Ecto neural progenitor cell (in vitro differentiated cells): ENCODE measurements at places on chromosomes 7 and 10.

DNA sequence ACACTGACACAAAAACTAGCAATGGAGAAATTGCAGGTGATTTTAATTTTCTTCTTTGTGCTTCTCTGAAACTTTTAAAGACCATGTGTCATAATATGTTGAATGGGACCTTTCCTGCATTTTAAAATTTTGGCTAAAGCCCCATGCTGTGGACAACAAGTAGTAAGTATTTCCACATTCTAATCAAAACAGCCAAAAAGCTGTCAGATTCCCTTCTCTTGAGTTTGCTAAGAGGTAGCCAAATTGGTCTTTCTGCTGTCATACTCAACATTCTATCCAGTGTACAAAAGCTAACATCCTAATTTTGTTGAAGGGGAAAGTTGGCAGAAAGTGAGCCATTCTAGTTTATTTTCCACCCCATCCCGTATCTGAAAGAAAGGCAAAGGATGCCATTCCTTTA lies 447.6 kb downstream of the TFEC start:
- no peak for DNase-seq

DNA sequence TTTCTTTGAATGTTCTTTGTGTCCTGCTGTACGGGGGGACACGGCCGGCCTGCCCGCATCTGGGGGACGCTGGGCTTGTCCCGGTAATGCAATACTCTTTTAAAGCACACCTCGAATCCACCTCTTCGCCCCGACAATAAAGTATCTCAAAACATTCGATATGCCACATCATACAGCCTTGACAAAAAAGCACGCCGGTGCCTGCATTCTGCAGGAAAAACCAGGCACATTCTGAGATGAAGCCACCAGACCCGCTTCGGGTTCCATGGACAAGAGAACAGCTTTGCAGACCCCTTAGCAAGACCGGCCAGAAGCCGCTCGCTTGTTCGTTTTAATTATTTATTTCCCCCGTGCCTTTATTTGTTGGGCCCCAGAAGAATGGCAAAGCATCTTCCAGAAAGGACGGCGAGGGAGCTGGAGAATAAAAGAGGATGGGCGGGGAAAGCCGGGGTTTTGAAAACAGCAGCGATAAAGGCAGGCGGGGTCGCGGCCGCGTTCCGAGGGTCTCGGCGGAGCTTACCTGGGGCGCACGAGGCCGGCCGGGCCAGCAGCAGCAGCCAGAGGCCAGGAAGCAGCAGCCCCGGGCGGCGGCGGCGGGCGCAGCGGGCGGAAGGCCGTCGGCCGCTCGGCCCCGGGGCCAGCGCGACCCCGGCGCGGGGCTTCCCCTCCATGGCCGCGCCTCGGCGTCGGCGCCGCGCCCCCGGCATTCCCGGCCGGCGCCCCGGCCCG lies 462 bp downstream of the KIAA1549 start:
- DNase-seq: peak; percentile 73

DNA sequence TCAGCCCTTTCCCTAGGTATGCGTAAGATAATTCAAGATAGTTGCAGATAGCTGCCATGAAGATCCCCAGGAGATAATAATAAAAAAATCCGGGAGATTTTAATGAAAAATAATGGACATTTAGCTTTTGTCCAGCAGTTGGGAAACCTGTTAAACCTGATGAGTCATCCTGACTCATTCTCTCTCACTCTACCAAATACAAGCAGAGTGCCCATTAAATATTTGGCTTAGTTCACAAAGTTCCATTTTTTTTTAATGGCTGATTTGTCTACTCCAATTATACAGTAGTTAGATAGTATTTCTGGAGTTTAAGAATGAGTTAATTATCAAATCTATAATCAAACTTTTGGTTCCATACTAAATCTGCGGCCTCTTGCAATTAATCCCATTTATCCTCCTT lies 2.1 kb upstream of the SHTN1 start:
- no peak for DNase-seq

DNA sequence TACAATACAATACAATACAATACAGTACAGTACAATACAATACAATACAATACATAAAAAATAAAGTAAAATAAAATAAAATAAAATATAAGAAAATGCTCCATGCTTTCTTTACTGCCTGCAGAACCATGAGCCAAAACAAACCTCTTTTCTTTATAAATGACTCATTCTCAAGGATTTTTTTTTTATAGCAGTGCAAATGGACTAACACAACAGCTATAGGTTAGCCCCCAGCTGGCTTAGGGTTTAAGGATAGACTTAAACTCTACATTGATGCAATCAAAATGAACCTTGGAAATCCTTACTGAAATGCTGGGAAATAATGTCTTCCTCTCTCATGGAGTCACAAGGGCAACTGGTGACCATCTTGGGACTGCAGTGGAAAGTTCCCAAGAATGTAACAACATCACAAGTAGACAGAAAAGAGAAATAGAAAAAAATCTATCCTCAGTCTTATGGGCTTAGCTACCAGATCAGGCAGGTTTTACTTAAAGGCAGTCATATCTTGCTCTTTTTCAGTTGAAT lies 348.9 kb downstream of the ARL4A start:
- DNase-seq: no peak

DNA sequence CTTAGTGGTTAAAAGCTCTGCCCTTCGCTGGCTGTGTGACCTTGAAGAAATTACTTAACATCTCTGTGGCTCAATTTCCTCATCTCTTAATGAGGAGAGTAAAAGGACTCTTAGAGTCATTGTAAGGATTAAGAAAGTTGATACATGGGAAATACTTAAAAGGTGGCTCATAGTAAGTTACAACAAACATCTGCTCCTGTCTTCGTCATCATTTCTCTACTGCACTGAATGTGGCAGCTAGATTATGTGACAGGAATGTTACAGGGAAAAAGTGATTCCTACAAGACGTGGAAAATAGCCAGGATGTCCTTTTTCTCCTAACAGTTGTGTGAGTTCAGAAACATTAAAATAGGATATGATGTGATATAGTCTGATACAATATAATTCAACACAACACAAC lies 184.7 kb downstream of the FRMD4A start:
- DNase-seq: no peak

DNA sequence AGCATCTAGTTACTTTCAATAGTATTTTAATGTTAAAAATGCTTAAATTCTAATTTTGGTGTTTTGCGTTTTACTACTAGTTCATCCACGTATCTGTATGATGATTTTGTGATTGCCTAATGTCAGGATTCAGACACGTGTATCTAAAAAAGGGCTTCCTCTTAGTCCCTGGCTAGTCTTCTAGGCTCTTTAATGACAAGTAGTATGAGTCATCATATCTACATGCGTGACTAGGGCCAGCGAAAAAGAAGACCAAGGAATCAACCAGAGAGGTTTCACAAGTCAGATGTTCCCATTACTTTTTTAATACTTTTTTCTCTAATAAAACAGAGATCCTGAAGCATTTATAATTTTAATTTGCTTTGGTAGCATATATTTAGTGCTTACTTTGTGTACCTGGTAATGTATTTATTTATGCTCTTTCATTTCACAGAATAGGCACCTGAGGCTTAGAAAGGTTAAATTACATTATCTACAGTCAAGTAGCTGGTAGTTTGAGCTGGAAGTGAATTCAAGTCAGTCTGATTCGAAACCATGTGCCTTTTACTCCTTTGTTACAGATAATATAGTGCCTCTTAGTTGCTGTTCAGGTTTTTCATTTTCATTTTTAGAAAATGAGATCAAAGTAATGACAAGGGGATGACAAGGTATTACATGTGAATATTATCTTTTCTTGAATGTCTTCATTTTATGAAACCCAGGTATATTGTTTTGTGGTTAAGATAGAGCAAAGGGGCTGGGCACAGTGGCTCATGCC lies 140.3 kb downstream of the FOXP2 start:
- DNase-seq: no peak

GRCh38 chr7:37645282-37646050 lies 38.1 kb upstream of the GPR141 start:
- DNase-seq: no peak

- DNase-seq: no peak
Observed at GRCh38 chr7:31133497-31133896, 81.4 kb downstream of the ADCYAP1R1 start.

GRCh38 chr7:151381348-151382078 lies 28.3 kb downstream of the WDR86 start:
- peak; percentile 67 for DNase-seq

- DNase-seq: no peak
Observed at GRCh38 chr10:106576534-106576933, 588.0 kb downstream of the SORCS1 start.

GRCh38 chr7:20927976-20928375 lies 141.3 kb upstream of the SP8 start:
- DNase-seq: no peak

DNA sequence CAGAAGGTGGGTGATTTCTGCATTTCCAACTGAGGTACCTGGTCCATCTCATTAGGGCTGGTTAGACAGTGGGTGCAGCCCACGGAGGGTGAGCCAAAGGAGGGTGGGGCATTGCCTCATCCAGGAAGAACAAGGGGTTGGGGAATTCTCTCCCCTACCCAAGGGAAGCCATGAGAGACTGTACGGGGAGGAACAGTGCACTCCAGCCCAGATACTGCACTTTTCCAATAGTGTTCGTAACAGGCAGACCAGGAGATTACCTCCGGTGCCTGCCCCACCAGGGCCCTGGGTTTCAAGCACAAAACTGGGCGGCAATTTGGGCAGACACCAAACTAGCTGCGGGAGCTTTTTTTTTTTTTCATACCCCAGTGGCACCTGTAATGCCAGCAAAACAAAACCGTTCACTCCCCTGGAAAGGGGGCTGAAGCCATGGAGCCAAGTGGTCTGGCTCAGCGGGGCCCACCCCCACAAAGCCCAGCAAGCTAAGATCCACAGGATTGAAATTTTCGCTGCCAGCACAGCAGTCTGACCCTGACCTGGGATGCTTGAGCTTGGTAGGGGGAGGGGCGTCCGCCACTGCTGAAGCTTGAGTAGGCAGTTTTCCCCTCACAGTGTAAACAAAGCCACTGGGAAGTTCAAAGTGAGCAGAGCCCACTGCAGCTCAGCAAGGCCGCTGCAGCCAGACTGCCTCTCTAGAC lies 31.2 kb downstream of the ARMC10 start:
- peak; percentile 48 for DNase-seq

GRCh38 chr7:45027774-45028114 lies 27.7 kb downstream of the CCM2 start:
- no peak for DNase-seq

GRCh38 chr10:1372212-1372611 lies 316.0 kb downstream of the WDR37 start:
- DNase-seq: no peak
